ENCODE measurements at places on chromosomes 16 and 17. TPM values are rescaled to one million over a fixed set of nuclear protein-coding genes. Genes with fewer than 3 reads are reported as not detected.

GRCh38 chr17:82486231-82487094 is 27.9 kb downstream of the NARF start:
- no peak overlapping the region for H3K27ac ChIP-seq
- H3K27me3 ChIP-seq = no peaks in the 10 kb centered on the region
- H3K36me3 ChIP-seq = peaks cover 68% of the 10 kb centered on the region
- H3K4me3 ChIP-seq = no peak overlapping the region
- peaks cover 2% of the 10 kb centered on the region for H3K4me1 ChIP-seq
- DNase-seq = no peak

Gene ARHGAP44
- total RNA-seq = not detected

DNA sequence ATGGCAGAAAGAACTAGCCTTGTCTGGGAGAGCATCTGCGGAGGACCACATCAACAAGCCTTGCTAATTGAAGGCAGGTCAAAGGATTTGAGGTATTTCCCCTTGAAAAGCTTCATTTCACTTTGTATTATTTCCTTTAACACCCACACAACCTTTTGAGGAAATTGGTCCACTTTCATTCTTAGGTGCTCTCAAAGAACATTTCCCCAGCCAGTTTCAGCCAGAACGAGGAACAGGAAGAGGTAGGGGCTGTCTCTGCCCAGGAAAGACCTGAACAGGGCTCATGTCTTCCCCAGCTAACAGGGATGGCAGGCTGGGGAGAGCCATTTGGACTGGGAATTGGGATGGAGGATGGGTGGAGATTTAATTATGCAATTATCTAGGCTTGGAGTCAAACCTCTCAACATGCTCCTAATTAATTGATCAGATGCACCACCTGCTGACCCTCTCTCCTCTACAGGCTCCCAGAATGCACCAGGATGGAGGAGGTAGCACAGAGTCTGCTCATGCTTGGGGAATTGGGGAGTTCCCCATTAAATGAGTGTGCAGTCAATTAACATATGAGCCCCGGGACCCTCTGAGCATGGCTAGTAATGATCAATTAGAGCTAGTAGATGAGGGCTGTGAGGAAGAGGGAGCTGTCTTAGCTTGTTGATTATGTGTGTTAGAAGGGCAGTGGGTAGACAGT is 84.6 kb downstream of the GP2 start:
- no peaks in the 10 kb centered on the region for H3K4me1 ChIP-seq
- H3K27ac ChIP-seq = no peak overlapping the region
- H3K36me3 ChIP-seq = no peaks in the 10 kb centered on the region
- peaks cover 7% of the 10 kb centered on the region for H3K27me3 ChIP-seq

Gene TERB1
- 0.81 TPM for total RNA-seq

Gene TLCD3A
- 3.8 TPM for total RNA-seq

Measured in naive thymus-derived CD8-positive, alpha-beta T cell (primary cell).